Inflammatory macrophage treated with lipopolysaccharide for 1 hour (primary cell): ENCODE measurements at places on chromosomes 1 and 21.

DNA sequence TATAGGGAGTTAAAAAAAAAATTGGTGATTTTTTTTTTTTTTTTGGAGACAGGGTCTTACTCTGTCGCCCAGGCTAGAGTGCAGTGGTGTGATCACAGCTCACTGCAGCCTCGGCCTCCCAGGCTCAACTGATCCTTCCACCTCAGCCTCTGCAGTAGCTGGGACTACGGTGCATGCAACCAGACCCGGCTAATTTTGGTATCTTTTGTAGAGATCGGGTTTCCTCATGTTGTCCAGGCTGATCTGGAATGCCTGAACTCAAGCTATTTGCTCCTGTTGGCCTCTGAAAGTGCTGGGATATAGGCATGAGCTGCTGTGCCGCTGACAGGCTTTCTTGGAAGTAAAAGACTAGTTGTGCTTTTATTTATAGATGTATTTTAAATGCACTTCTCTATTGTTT is 3.0 kb downstream of the CDC42 start:
- no peak for DNase-seq

- no peak for DNase-seq
These were observed 83.7 kb upstream of the CTTNBP2NL start for GRCh38 chr1:112312315-112312714.

- DNase-seq, result peak; percentile 80
These were observed 21.9 kb upstream of the PIK3CD start for GRCh38 chr1:9629445-9630201.

- DNase-seq, result no peak
These were observed 49.8 kb upstream of the IFNLR1 start for GRCh38 chr1:24236789-24237371.

GRCh38 chr1:245876586-245876985 is 630.5 kb downstream of the SMYD3 start:
- no peak for DNase-seq

DNA sequence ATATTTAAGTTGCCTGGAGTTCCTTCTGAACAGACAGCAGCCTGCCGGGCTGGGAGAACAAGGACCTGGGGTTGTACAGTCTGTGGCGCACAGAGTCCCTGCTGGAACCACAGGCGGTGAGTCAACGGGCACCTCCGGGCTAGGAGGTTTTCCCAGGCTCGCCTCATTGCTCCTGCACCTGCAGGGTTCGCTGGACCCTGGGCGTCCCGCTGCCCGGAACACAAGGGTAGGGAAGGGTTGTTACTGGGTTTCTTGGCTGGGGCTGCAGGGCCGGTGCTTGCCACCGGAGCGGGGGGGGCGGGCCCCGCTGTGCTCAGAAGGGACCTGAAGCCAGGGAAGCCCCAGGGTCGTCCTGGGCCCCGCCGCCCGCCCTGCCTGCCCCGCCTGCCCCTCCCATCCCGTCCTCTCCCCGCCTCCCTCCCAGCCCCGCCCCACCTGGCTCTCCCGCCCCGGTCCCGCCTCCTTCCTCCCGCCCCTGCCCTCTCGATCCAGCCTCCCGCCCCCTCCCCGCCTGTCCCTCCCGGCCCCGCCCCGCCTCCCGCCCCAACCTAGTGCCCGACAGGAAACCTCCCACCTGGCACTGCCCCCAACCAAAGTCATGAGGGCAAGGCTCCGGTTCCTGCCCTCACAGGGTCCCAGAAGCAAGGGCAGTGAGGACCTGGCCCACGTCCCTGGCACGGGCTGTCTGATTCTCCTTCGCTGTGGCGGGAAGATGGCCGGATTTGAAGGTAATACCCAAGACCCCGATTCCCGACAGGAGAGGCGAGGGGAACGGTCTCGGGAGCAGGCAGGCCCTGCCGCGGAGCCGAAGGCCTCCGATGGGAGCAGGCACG is 6.8 kb downstream of the JMJD4 start:
- DNase-seq, result peak; percentile 7

- no peak for DNase-seq
These were observed 132.1 kb downstream of the RHOU start for GRCh38 chr1:228867108-228867950.

DNA sequence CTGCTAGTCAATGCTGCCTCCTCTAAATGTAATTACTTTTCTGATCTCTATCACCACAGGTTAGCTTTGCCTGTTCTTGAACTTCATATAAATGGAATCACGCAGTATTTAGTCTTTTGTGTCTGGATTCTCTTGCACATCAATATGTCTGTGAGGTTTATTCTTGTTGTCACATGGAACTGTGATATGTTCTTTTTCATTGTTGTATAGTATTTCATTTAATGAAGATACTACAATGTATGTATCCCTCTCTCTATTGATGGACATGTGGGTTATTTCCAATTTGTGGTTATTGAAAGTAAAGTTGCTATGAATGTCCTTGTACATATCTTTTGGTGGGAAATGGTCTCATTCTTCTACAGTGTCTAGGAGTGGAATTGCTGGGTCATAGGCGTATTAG is 16.7 kb upstream of the PADI1 start:
- no peak for DNase-seq

DNA sequence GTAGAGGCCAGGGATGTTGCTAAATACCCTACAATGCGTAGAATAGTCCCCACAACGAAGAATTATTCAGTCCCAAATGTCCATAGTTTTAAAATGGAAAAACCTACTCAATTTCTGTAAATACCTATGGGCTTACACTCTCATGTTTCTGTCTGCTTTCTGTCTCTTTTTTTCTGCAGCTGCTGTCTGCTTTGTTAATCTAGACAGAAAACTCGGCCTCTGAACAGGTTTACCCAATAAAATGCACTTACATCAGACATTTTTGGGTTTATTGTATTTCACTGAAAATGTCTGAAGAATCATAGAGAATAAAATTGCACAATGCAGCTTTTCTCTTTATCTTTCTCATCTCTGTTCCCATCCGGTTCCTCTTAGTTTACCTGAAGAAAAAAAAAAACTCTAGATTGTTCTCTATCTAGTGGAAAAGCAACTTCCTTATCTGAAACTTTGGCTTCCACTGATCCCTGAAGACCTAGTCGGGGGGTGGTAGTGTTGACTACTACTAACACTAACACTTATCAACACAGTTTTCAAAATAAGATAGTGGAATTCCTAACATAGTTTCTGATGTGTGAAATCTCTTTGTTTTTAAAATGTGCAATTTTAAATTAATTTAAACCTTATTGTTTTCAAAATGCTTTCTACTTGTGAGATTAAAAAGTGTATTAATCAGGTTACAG is 76.9 kb upstream of the CCDC190 start:
- no peak for DNase-seq

DNA sequence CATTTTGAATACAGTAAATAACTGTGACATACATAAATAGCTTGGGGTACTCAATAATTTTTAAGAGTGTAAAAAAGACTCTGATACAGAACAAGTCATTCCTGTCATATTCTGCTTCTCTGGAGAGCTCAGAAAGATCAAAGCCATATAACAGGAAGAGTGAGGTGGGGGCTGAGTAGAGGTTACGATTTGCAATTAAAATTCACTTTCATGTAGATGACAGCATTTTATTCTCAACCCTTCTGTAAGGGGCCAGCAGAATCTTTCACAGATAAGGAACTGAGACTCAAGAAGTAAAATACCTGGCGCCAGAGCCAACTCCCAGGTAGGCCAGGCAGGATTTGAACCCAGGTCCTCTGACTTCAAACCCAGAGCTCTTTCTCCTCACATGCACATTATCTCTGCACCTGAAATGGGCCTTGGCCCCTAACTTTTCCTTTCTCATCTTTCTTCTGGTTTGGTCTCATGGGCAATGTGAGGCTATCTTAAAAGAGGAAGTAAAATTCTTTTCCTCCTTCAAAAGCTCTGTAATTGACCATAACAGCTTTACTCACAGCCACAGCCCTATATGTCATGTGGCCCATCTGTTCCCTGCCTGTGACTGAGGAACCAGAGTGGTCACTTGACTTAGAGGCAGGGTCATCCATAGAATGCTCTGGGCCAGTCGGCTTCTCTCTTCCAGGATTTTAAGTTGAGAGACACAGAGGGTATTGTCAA is 80.9 kb upstream of the SYT6 start:
- DNase-seq, result peak; percentile 70

- peak; percentile 74 for DNase-seq
These were observed 31.3 kb downstream of the SMAP2 start for GRCh38 chr1:40404670-40405462.

GRCh38 chr21:41451753-41452676 is 26.0 kb downstream of the MX1 start:
- DNase-seq, result no peak

GRCh38 chr1:19483261-19483660 is 2.1 kb downstream of the CAPZB start:
- DNase-seq, result no peak

DNA sequence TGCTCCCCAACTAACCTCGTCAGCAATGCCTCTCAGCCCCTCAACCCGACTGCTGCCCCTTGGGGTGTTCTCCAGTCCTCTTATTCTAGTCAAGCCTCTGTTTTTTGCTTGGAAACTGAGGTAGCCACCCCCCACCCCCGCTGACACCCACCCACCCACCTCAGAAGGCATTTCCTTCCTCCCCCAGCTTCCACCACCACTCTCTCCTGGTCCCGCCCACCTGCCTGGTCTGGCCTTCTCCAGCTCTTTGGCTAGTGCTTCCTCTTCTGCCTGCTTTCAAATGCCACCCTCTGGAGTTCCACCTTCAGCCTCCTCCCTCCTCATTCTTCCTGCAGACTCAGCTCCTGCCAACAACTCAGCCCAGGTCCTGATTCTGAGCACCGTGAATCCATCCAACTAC is 35.3 kb downstream of the OLFML2B start:
- peak; percentile 30 for DNase-seq

DNA sequence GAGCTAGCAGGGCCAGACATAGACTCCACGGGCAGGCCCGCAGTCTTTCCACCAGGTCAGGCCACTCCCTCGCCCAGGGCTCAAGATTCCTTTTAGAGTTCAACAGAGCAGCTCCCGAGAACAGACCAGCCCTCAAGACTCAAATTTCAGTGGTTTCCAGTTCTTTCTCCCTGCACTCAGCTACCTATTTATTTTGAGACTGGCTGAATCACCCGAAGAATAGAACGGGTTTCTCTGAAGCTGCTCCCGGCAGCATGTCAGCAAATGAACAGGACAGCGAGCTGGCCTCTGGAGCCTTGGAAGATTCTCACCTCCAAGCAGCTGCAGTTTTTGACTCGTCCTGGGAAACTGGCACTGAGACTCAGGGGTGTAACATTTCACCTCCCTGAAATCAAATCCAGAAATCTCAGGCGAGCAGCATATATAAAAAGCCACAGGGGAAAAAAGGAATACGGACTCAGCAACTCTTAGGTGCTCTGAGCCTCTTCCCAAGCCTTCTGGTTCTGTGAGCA is 177.9 kb downstream of the CLIC6 start:
- no peak for DNase-seq
